M059J (cell line): ENCODE measurements at places on chromosomes 4 and X.

- no peak for DNase-seq
These were observed 31.7 kb upstream of the MANBA start for GRCh38 chr4:102792361-102792936.

GRCh38 chrX:134684956-134685355 is 26.7 kb upstream of the PLAC1 start:
- no peak for DNase-seq

DNA sequence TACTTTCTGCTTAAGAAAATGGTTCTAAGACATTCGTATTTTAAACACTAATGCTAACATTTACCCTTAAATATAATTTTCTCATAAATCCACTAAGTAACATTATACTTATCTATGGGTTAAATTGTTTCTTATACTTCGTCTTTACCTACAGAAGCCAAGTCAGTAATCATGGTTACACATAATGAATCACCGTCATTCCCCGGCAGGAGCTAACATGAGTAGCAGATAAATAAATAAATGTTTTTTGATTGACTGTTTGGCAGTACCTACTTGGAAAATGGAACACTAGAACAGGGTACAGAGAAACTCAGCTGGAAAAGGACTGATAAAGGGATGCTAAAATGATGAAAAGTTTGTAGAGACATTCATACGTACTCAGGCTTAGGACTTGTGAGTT is 430.4 kb downstream of the ACTRT1 start:
- DNase-seq, result no peak

DNA sequence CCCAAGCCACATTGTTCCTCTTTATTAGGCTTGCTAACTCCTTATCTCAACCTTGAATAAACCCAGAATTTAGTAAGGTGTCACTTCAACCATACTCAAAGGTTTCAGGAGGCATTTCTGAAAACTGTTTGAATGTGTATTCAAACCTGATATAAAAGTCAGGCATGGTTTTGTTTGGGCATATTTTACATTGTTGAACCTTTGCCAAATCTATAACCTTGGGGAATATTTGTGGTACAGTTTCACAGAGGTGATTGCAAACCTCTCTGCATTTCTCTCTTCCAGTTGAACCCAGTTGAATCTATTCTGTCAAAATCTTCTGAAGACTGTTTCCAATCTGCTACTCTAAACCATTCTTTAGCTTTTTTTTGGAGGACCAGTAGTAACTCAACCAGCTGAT is 409.0 kb downstream of the TECRL start:
- DNase-seq, result no peak

DNA sequence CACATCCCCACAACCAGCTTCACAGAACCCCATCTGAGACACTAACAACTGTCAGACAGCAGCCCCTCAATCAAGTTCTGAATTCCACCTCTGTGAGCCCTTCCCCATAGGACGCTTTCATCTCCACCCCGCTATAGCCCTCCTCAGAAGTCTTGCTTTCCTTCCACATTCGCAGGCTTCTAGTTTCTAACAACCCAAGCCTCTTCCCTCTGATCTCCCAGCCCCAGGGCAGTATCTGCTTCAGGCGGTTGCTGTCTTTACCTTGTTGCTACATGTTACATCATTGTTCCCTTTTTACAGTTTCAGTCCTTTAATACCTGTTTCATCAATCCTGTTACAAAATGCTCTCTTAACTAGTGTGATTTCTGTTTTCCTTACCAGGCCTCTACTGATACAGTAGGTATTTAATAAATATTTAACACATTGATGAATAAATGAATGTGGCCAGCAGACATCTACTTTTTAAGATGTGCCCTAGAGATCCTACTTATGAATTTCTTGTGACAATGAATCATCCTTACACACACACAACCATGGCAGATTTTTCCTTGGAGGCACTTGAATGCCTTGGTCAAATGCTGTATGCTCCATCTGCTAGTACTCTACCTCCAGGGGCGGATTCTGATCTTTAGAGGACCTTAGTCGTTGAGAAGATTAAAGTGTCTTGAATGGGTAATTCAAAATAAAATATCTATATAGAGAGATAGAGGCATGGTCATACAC is 164.7 kb upstream of the SLIT2 start:
- DNase-seq, result no peak

GRCh38 chr4:173527103-173527891 is 2.7 kb downstream of the HAND2 start:
- DNase-seq, result no peak

DNA sequence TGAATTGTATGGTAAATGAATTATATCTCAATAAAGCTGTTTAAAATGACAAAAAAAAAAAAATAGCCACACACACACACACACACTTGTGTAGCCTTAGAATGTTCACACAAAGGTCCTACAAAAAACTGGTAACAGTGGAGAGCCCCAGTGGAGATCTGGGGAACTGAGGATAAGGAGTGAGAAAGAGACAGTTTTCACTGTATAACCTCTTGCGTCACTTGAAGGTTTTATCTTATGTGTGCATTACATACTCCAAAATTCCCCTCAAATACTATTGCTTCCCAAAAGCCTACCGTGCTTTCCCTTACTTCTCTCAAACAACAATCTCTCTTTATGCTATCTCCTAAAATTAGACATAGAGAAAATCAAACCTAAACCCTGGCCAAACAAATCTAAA is 67.8 kb downstream of the SMC1A start:
- DNase-seq, result no peak

- DNase-seq, result peak; percentile 49
These were observed 145.8 kb upstream of the ATP6AP2 start for GRCh38 chrX:40434947-40435346.

- DNase-seq, result peak; percentile 66
These were observed 1329.2 kb upstream of the PCDH7 start for GRCh38 chr4:29390921-29391320.

- DNase-seq, result no peak
These were observed 47.2 kb downstream of the ADRA2C start for GRCh38 chr4:3813151-3814052.

DNA sequence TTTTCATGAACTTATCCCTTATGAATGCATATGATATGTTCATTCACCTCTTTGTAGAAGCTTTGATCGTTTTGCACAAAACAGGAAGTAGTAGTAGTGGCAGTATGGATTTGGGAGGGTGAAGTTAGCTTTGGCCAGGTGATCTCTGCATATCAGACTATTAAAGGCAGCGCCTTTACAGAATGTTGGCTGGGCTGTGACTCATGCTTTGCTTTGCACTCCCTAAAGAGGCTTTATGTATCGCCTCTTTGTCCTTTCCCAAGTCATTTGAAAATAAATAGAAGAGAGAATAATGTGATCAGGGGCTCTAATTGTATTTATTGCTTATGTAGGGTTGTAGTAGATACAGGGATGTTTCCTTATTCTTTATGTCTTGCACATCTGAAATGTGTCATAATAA is 50.4 kb downstream of the SHROOM3 start:
- peak; percentile 17 for DNase-seq

DNA sequence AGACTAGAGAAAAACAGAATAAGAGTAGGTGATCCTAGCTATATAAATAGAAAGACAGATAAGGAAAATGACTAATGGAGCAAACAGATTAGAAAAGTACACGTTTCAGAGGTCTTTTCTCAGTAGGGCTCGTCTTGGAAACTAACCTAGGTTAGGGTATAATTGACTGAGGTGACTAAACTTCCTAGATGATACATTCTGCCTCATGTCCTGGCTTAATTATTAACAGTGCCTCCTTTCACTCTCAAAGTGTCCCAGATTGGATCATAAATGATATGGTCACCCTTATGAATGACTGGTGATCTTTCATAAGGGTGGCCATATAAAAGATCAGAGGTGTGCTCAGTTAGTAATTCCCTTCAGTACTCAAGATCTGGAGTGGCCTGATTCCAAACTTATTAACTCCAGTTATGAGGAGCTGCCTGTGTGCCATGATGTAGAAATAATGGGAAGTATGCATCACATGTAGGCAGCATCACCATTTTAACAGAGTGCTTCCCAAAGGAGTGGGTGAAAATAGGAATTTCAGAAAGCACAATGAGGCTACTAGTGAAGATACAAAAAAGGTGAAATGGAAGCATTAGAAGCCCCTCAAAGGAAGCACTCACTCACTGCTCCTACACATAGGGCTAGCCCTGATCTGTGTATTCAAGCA is 14.7 kb upstream of the GRIA3 start:
- peak; percentile 62 for DNase-seq

DNA sequence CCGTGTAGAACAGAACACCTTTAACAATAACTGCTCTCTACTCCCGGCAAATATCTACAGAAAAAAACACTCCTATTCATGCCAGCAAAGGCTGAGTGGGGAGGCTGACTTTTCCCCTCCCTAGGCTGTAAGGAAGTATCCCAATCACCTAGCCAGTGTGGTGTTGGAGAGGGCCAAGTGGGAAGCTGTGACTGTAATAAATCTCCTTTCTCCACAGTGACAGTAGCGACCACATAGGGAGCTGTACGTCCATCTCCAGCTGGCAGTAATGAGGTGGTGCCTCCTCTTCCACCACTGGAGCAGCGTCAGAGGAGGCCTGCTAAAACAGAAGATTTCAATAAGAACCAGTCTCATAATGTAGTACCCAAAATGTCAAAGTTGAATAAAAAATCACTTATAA is 47.9 kb upstream of the PLAC1 start:
- no peak for DNase-seq

GRCh38 chrX:79325263-79325958 is 41.7 kb downstream of the ITM2A start:
- DNase-seq, result no peak

DNA sequence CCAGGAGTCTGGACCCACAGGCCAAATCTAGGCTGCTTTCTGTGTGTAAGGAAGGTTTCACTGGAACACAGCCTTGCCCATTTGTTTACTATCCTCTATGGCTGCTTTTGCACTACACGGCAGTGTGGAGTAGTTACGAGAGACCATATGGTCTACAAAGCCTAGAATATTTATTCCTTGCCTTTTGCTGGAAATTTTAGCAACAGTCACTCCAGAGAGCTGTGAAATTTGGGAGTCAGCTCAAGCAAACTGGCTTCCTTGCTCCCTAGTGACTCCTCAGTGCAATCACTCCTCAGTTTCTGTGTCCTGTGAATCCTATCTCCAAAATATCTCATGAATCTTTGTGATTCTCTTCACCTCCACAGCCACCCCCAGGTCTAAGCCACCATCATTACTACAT is 99.0 kb upstream of the CPEB2 start:
- no peak for DNase-seq

DNA sequence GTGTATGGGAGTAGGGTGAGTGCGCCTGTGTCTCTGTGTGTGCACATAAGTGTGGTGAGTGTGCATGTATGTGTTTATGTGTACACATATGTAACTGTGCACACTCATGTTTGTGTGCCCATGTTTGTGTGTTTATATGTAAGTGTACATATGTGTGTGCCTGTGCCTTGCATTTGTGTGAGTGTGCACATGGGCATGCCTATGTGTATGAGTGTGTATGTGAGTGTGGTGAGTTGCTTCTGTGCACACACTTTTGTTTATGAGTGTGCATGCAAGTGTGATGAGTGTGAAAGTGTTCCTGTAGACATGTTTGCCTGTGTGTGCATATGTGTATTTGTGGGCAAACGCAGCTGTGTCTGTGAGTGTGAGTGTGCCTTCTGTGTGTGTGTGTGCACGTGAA is 7.2 kb downstream of the IL9R start:
- no peak for DNase-seq

- peak; percentile 14 for DNase-seq
These were observed 34.5 kb downstream of the ACE2 start for GRCh38 chrX:15566244-15566643.

- no peak for DNase-seq
These were observed 889 bp downstream of the MGARP start for GRCh38 chr4:139278912-139279759.

DNA sequence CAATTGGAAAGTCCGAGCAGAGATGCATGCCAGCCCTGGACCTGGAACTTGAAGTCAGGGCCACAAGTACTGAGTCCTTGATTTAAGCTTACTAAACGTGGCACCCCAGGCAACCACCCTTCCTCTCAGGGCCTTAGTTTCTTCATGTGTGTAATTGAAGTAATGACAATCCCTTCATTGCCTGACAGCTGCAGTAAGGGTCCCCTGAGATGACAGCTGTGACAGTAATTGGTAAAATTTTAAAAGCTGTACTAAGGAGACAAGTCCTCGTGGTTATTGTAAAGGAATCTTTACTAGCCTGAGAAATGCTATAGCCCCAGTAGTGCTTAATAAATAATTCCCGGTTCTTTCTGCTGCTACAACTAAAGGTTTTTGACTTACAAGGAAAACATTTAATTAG is 175.1 kb upstream of the RADX start:
- no peak for DNase-seq

- no peak for DNase-seq
These were observed 170.2 kb upstream of the PCDH18 start for GRCh38 chr4:137702512-137702911.

DNA sequence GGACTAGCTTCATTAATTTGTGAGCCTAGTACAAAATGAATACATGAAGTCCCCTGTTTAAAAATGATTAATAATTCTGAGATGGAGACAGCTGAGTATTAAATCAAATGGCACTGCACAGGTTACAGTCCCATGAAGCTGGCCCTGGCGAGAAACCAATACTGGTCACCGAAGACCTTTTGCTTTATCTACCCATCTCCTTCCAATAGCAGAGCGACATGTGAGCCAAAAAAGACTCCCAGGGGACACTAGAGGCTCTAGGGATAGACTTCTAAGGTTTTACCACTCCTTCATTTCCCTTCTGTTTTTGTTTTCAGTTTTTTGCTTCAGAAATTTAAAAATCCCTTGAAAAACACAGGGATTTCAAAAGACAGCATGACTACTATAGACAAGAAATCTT is 97.0 kb upstream of the CCSER1 start:
- DNase-seq, result no peak
